ENCODE measurements at places on chromosomes 1 and 21.

DNA sequence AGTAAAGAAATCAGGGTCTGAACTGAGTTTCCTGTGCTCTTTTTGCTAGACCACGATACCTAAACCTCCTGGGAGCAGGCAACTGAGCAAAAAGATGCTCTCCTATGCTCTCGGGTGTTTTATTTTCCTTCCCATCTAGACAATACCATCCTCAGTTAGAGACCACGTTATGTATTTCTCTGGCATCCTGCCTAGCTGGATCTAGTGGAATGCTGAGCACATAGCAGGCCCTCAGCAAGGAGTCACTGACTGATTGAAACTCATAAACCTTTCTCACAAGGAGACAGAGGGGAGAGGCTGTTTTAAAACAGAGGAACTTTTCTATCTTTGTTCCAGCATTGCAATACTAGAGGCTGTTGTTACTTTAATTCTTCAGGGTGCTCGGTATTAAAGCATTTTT is 168.0 kb downstream of the CYYR1 start:
- no peak for DNase-seq

GRCh38 chr1:81899214-81899821 is 98.6 kb downstream of the ADGRL2 start:
- DNase-seq, result no peak

DNA sequence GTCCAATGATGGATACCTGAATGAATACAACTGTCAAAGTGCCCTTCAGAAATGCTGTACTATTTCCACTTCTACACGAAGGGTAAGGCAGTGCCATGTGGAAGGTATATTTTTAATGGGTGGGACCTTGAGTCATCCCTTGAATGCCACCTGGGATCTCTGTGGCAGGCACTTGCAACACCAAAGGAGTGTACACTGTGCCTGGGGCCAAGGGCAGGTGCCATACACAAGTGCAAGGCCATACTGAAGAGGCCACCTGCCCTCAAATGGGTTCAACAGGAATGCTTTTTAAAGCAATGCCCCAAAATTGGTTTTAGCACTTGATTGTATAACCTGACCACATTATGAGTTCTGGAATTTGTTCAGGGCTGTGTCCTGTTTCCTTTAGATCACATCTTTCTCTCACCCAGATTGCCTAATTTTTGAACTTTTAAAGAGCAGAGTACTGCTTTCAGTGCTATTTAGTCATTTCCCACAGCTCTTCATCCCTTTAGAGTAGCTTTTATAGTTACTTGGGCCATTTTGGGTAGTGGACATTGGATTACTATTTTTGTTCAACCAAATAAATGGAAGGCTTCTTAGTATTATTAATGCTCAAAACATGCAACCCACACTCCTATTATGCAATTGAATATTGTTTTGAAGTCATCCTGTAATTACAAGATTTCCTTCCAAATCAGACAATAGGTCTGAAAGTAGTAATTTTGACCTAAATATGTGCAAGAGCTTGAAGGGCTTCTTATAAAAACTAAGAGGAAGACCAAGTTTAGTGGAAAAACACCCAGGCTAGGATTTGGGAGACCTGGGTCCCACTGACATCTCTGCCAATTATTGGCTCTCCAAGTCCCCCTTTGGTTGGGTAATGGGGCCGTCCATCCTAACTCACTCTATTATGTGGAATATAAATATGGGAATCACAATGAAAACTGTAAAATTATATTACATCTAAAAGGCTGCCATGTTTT is 57.2 kb downstream of the LEPR start:
- no peak for DNase-seq

DNA sequence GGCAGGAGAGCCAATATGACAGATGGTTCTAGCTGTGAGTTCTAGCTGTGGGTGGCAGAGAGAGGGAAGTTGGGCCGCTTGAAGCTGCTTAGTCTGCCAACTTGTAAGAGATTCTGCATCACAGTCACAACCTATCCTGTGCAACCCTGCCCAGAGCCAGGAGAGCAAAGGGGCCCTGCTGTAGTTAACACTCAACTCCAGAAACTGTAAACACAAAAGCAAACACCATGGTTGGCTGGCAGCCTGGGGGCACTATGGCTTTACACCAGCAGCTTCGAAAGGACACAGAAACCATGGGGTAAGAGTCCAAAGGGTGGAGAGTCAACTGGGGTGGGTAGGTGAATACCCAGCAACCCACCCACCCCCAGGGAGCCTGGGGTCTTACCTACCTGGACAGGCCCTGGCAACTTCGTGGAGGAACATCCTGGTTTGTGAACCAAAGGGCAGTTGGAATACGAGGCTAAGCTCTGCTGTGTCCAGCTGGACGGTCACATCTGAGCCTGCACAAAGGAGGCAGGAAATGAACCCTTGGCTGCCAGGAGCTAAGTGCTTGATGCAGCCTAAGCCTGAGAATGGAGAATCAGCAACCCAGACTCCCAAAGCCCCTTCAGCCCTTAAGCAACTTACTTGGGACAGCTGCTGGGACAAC is 6.4 kb downstream of the INPP5B start:
- peak; percentile 46 for DNase-seq

- DNase-seq, result no peak
Measured at GRCh38 chr1:81695741-81696140, 105.0 kb upstream of the ADGRL2 start.
